ENCODE measurements at places on chromosomes 7 and 10.

DNA sequence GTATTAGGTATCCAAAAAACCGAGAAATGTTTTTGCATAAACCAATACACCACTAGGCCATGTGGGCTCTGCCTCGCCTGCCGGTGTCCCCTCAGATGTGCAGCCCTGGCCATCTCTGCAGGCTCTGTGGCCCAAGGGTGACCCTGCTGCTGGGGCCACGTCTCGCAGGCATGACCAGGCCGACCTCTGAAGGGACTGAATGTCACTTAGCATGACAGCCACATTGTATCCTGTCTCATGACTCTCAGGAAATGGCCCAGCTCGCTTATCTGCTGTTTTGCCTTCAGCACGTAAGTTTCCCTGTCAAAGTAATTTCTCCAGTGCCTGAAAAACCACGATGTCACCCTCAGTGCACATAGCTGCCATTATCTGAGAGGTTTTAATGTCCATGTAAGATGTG, 49.5 kb upstream of the ZNF32 start:
- DNase-seq: no peak

DNA sequence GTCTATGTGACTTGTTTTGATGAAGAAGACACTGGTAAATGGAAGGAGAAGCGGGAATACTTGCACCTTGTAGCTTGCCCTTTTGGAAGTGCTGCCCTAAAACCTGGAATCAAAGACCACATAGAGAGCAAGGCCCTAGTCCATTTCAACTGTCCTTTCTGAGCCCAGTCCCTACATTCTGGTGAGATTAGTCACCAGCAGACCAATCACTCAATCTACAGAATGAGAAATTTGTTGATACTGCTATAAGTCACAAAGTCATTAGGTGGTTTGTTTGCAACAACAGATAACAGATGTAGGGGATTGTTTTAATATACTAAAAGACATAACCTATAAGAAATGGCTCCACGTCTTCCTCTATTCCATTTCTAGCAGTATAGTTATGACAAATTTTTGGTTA, 33.6 kb downstream of the WASL start:
- no peak for DNase-seq

DNA sequence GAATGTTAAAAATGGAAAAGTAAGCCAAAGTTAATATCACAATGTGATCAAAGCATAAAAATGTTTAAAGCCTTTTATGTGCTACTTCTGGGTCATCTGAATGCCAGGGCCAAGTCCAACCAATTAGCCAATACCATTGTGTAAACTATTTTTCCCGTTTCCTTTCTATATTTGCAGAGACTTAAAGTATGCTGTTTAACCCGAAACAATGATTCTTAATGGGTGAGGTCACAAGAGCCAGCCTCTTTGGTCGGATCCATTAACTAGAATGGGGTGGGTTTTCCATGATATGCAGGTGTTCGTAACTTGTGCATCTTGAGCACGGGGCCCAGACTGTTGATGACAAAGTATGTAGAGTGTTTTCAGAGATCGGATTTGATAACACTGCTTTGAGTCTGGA, 111.3 kb upstream of the IGFBP3 start:
- no peak for DNase-seq

GRCh38 chr10:89351780-89352597, 24.2 kb downstream of the IFIT3 start:
- no peak for DNase-seq

GRCh38 chr10:80252296-80252887, 37.1 kb downstream of the MAT1A start:
- DNase-seq: no peak

GRCh38 chr7:72281308-72281707, 130.8 kb downstream of the CALN1 start:
- no peak for DNase-seq

GRCh38 chr10:122331100-122331499, 43.4 kb upstream of the PLEKHA1 start:
- no peak for DNase-seq

DNA sequence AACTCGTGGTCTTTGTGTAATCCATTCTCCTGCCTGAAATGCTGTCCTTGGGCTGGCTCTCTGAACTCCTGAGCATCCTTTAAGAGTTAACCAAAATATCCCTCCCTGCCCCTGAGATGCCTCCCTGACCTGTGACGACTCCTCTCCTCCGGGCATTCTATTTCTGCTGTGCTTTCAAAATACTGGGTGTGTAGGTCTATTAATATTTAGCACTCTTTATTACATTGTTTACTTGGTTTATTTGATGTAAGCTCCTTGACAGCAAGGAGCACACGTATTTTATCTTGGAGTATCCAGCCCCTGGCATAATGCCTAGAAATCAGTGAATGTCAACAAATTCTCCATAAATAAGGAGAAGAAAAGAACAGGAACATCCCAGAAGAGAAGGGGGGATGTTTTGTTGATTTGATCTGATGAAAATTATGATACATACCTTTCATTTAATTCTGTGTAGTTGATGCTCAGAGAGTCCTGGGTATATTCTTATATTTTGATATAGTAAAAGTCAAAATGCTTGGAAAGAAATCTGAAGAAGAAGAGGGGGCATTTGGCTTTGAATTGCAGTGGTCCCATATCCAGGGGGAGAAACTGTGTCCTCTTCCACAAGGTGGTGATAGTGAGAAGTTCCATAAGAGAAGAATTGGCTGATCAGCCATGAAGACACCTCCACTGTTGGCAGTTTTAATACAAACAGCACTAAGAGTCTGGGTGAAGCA, 107.7 kb upstream of the MPP7 start:
- DNase-seq: no peak

DNA sequence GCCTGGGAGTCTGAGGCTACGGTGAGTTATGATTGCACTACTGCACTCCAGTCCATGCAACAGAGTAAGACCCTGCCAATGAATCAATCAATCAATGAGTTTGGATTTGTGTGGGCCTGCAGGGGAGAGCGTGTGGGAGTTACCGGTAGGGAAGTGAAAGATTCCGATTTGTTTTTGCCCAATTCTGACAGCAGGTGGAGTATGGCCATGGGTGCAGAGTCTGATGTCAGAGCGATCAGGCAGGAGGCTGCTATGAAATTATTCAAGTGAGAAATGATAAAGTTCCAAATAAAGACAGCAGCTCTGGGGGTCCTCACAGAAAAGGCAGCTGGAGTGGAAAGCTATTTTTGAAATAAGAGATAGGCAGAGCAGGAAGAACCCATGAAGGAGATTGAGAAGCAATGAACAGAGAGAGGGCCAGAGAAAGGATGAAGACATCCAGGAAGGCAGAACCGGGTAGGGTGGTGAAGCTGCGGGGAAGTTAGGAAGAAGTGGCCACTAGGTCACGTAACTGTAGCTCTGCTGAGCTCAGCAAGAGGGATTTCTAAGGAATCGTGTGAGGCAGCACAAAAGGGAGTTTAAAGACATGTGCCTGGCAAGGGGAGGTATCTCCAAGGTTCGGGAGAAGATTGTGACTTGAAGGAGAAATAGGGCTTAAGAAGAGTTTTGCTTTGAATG, 93.7 kb upstream of the NMT2 start:
- no peak for DNase-seq

DNA sequence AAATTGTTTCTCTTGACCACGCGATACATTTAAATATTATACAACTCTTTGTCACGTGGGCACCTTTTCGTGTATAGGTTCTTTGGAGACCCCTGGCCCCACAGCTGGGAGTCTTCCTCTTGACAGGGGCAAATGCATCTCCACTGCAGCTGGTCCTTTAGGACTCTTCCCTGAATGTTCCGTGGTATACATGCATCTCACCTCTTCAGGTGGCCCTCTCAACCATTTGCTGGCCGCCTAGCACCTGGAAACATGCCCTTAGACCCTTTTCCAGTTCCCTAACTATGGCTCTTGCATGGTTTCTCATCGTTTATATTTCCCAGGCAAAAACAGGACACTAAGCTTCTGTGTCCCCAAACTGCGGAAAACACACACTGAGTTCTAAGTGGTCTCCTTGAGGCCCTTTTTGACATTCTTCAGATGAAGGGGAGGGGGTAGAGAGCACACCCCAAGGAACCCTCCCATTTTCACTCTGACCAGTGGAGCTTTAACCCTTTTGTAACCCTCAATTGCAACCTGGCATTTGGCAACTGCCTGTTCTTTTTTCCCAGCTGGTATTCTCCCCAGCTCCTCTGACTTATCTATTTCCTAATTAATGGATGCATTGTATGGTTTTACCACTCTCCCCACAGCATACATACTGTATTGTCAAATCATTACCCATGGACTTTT, 20.6 kb downstream of the HNRNPA2B1 start:
- DNase-seq: no peak

All from stimulated activated naive CD4-positive, alpha-beta T cell (primary cell).